ENCODE measurements at places on chromosomes 1 and 21.

DNA sequence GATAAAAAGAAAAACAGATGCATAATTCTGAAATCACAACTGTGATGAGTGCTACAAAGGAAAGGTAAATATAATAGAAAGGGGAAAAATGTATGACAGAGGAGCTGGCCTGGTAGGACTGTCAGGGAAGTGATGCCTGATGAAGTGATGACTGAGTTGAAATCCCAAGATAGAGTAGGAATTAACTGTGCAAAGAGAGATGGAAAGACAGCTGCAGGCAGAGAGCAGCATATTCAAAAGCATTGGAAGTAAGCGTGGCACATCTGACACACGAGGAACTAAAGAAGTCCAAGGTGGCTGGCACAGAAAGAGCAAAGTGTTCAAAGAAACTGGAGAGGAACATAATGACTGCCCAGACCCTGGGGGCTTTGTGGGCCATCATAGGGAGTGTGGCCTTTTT is 121.6 kb upstream of the C1orf105 start:
- no peak for DNase-seq

GRCh38 chr1:29655945-29656850 is 419.9 kb downstream of the PTPRU start:
- no peak for DNase-seq

DNA sequence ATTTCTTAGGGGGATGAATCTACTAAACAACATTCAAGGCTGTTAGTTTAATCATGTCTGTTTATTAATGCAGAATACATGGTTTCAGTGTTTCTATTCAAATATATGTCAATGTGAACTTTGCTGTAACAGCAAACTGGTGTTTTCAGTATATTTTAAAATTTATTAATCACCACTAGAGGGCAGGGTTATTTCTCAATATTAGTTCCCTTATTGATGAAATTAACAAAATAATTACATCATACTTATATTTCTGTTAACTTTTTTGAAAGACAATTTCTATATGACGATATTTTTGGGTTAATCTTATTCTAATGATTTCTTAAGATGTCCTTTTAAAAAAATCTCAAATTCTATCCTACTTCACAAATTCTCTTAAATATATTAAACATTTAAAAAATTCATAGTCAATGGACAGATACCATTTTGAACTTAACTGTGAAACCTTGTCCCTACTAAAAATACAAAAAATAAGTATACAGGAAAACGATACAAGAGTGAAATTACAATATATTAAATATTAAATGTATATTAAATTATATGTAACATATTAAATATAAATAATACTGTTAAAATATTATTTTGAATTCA is 1034.1 kb upstream of the PRMT6 start:
- no peak for DNase-seq

- no peak for DNase-seq
Measured at GRCh38 chr21:35737449-35737848, 322.9 kb downstream of the SETD4 start.

DNA sequence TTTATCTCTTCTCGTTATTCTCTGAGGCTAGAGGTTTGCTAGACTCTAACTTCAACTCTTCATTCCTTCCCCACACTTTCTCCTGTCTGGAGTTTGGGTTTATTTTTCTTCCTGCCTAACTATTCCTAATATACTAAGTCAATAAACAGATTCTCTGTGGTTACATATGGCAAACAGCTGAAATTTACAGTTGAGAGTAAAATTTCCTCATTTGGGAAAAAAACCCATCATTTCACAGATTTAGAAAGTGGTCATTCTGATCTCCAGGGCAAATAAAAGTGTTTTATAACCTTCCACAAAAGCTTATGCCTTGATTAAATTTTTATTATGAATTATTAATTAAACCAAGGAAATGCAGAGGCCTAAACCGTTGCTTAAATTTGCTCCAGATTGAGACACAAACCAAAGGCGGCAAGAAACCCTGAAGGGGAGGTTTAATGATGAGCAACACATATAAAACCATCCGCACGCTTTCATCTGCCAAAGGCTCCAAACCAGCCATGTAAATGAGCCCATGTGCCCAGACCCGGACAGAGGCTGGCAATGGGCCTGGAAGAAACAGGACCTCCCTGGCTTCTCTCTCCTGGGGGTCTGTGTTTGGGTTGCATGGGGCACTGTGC is 201.7 kb upstream of the LMO4 start:
- DNase-seq = no peak

GRCh38 chr21:42627527-42628289 is 25.7 kb upstream of the PDE9A start:
- DNase-seq = no peak
